Vein endothelial cell (primary cell): ENCODE measurements at places on chromosomes 7 and 10. TPM values are rescaled to one million over a fixed set of nuclear protein-coding genes. Genes with fewer than 3 reads are reported as not detected.

Gene MGAM2
- not detected in 2 replicates for total RNA-seq

Gene PRKAR2B
- 18.9 and 43.8 TPM in 2 replicates for total RNA-seq

Gene GHRHR
- not detected in 2 replicates for total RNA-seq

Gene DCLRE1C
- 5.6 and 11.4 TPM in 2 replicates for total RNA-seq

Gene HOXA3
- total RNA-seq, result 1.1 and 6.5 TPM in 2 replicates

Gene CTTNBP2
- not detected in 2 replicates for total RNA-seq

Gene PNLIPRP2
- not detected in 2 replicates for total RNA-seq

Gene ADAM22
- total RNA-seq, result 0.33 and 0.86 TPM in 2 replicates

Gene MKRN1
- total RNA-seq, result 36.6 and 41.5 TPM in 2 replicates

Gene RGR
- total RNA-seq, result not detected in 2 replicates

Gene PRF1
- total RNA-seq, result not detected in 2 replicates

Gene CREB3L2
- total RNA-seq, result 29.9 and 30.4 TPM in 2 replicates

Gene C7orf57
- not detected in 2 replicates for total RNA-seq

Gene LRRC61
- 0.29 and 2.0 TPM in 2 replicates for total RNA-seq

Gene C10orf62
- 0.10 TPM in 1 of 2 replicates, not detected in the other for total RNA-seq

Gene HPS6
- 34.4 and 37.6 TPM in 2 replicates for total RNA-seq

Gene CYP26C1
- total RNA-seq, result 1.3 and 2.5 TPM in 2 replicates

Gene CDC123
- 117 and 125 TPM in 2 replicates for total RNA-seq

Gene WDR11
- 76.4 and 81.0 TPM in 2 replicates for total RNA-seq

Gene HYAL4
- 0.86 and 0.98 TPM in 2 replicates for total RNA-seq
